ENCODE measurements at places on chromosomes 6 and 20.

GRCh38 chr6:73610444-73611275, 43.1 kb downstream of the SLC17A5 start:
- DNase-seq: peak; percentile 28

GRCh38 chr6:168408504-168409136, 32.4 kb upstream of the SMOC2 start:
- no peak for DNase-seq

DNA sequence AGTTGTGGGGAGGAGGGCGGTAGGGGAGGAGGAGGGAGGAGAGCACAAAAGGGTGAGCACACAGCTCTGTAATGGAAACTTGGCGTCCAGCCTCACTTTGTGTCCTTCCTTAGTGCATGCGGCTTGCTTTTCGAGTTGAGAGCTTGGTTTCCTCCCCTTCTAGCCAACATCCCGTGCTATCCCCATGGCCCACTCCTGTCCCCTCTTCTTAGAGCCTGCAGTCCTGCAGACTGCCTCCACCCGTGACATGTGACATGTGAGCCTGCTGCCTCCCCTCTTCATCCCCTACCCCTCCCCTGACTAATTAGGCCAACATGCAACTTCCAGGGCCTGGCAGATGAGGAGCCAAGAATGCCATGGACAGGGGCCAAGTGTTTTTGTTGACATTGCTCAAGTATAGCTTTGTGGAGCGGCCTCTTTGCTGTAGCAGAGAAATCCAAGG, 63.2 kb downstream of the SLC24A3 start:
- no peak for DNase-seq

- DNase-seq: no peak
Observed at GRCh38 chr6:108134213-108134970, 31.4 kb upstream of the NR2E1 start.

GRCh38 chr20:46552460-46553420, 2.3 kb upstream of the OCSTAMP start:
- no peak for DNase-seq

DNA sequence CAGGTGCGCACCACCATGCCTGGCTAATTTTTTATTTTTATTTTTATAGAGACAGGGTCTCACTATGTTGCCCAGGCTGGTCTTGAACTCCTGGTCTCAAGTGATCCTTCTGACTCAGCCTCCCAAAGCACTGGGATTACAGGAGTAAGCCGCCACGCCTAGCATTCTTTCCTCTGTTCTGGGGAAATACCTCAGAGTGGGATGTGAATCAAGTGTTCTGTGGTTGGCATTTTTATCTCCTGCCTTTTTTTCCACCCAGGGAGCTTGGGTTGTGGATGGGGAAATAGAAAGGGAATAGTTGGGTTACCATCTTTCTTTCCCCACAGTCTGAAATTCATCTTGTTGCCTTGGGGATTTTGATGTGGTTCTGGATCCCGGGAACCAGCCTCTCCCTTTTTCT, 24.1 kb downstream of the TFAP2C start:
- no peak for DNase-seq

DNA sequence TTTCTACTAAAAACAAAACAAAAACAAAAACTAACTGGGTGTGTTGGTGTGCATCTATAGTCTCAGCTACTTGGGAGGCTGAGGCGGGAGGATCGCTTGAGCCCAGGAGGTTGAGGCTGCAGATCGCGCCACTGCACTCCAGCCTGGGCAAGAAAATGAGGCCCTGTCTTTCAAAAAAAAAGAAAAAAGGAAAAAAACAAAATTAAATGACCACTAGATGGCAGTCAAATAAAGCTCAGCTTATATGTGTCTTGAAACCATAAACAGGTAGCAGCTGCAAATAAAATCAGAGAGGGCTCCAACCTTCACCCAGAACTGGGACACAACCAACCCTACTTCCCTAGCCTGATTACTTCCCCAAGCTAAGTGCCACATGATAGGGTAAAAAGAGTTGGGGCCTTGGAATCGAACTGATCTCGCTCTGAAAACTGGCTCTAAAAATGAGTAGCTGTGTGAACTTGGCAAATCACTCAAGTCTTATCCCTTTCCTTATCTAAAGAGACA, 67.1 kb upstream of the ADGRF4 start:
- peak; percentile 42 for DNase-seq

DNA sequence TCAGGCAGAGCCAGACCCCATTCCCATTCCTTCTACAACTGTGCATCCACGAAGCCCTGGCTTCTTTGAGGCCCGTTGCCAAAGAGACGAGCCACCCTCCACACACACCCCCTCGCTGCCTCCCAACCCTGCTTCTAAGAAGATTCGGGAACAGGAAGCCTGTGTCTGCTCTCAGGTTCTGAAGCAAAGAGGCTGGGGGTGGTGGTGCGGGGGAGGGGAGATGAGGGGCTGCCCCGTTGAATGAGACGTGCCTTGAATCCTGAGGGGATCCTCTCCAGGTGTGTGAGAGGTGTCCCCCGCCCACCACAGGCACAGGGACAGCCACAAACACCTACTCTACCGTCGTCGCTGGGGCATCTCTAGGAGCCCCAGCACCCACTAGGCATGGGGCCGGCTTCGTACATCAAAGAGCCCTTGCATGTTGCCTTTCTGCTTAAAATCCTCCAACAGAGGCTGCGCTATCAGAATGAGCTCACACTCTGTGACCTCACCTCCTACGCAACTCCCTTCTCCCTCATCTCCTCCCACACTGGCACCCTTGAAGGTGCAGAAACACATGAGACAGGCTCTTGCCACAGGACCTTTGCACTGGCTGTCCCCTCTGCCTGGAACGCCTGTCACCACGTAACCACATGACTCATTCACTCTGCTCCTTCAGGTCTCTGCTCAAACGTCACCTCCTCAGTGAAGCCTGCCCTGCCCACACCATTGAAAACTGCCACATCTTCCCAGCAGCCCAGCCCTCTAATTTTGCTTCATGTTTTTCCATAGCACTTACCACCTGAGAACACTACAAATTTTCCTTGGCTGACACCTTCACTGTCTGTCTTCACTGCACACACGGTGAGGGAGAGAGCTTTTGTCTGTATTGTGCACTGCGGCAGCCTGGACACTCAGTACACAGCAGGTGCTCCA, 58.5 kb downstream of the PREX1 start:
- peak; percentile 55 for DNase-seq

- no peak for DNase-seq
Observed at GRCh38 chr20:42401613-42402012, 783.4 kb upstream of the CHD6 start.

DNA sequence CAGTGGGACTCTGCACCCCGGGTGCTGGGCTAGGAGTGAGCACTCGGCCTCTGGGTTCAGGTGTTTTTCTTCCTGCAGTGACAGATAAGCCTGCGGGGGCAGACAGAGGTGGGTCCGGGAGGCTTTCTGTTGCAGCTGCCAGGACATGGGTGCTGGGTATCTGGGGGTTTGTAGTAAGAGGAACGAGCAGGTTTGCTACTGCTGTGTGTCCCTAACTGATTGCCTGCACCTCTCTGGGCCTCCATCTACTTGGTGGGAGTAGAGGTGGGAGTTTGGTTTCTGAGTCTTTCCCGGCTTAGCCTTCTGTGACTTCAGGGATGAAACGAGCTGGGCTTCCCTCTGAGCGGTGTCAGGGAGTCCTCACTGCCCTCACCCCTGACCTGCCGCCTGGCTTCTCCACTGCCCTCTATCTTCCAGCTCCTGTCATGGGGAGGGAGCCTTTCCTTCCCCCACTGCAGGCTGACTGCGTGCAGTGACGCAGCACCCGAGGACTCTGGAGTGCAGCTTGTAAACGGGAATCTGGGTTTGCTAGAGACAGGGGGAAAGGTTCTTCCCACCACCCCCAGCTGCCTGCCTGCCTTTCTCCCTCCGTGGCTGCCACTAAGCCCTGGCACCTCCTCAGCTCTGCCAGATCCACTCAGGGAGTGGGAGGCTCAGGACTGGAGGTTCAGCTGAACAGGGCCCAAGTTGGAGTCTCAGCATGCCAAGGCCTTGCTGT, 6.7 kb downstream of the DLGAP4 start:
- no peak for DNase-seq

DNA sequence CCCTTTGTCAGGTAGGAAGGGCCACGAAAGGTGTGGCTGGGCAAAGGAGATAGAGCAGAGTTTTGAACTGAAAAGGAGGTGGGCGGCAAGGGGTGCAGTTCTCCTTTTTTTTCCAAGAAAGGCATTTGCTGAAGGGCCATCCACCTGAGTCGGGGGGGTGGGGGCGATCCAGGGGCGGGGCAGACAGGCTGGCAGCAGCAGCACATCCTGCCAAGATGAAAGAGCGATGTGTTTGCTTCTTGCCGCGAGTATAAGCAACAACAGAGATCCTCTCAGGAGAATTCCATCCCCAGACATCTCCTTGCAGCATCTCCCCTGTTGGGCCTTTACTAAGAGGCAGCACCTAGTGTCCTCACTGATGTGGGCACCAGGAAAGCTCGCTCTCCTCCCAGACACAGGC, 516.5 kb downstream of the CD83 start:
- DNase-seq: no peak

DNA sequence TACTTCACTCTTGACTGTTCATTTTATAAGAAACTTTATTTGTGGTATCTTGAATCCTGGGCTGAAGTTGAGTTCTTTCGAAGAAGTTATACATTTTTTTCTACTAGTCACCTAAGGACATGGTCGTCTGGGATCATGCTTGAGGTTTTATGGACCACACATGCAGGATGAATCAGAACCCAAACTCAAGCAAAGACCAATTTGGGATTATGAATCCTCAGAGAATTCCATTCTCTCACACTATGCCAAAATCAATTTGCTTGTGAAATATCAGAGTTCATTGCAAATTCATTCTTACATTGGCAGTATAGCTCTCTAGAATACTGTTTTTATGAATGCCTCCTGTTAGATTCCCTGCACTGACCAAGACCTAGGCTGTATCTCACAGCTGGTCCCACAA, 114.3 kb upstream of the HDAC2 start:
- DNase-seq: no peak

DNA sequence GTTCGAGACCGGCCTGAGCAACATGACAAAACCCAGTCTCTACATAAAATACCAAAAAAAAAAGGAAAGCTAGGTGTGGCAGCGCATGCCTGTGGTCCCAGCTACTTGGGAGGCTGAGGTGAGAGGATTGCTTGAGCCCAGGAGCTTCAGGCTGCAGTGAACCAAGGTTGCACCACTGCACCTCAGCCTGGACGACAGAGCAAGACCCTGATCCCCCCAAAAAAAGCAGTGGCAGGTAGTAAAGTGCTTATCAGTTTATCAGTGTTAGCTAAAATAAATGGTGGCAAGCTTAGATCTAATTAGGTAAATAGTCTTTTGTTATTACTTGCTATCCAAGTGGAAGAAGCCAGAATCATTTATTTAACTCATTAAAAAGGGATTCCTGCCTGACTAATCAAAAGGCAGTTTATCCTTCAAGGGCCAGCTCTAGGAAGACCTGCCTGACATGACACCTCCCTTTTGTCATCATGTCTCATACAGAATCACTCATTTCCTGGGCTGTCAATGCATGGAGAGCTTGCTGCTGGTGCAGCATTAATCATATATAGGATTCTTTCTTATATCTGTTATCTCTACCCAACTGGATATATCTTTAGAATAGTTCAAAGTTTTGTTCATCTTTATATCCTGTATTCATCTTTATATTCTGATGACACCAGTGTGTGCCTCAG, 9.6 kb downstream of the DSTN start:
- DNase-seq: no peak

GRCh38 chr20:25022680-25023079, 30.1 kb upstream of the APMAP start:
- DNase-seq: no peak

- no peak for DNase-seq
Observed at GRCh38 chr6:168581236-168581635, 140.3 kb downstream of the SMOC2 start.

DNA sequence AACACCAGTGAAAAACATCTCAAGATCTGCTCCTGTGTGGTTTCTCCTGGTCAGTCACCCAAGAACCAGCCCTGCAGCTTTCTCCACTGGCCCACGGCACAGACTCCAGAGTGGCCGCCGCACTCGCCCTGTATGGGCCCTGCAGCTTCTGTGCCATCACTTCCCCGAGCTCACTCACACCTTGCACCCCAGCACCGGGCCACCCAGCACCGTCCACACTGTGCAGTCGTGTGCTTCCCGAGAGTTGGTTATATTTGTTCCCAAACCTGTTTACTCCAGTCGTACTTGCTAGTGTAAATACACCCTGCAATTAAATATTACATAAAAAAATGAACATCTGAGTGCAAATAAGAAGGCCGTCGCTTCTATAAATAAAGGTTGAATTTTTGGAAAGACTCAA, 341.7 kb downstream of the CDH26 start:
- no peak for DNase-seq

GRCh38 chr6:150547502-150548222, 52.0 kb upstream of the PLEKHG1 start:
- DNase-seq: no peak

DNA sequence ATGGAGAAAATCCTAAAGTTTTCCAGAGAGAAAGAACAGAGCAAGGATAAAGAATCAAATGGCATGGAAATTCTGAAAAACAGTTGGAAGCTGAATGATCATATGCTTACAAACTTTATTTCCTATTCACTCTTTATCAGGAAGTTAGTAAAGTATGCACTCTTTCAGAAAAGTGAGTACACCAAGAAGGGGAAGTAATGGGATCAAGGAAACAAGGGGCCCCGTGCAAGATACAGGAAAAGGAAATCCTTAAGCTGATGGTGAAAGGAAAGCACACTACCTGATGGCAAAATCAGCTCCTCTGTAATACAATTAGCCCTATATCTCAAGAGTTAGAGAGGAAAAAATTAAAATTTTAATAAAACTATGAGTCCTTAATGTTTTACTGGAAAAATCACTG, 14.0 kb downstream of the CALHM6 start:
- no peak for DNase-seq

DNA sequence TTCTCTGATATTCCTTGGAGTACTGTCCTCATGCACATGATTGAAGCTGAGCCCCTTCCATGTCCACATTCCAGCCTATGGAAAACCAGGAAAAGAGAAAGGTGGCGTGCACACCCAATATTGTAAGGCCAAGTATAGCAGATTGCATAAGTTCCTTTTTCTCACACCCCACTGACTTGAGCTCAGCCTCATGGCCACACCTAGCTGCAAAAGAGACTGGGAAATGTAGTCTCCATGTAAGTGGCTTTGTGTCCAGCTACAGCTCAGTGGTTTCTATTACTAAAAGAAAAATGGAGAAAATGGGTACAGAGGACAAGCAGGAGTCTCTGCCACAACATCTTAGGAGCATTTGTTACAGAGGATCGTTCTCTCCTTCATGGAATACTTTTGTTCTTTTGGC, 10.8 kb upstream of the UST start:
- no peak for DNase-seq

DNA sequence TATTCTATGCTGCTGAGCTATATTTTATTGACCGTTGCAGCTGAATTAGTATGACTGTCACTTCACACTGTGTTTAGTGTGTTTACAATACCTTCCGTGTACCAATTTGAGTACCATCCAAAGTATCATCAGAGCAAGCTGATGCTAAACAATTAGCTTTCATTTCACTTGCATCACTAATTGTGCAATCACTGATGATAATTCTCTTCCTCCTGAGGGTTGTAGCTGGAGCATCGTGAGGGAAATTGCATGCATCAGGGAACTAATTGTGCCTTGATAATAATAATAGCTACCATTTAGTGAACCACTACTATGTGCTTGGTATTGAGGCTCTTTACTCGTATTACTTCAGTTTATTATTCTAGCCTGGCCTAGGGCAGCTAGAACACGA, 384.8 kb upstream of the SOX4 start:
- DNase-seq: no peak

GRCh38 chr20:63457737-63458136, 14.7 kb downstream of the KCNQ2 start:
- DNase-seq: no peak

- no peak for DNase-seq
Observed at GRCh38 chr6:122459240-122459639, 12.4 kb downstream of the SERINC1 start.

GRCh38 chr6:15876406-15876805, 213.6 kb upstream of the DTNBP1 start:
- no peak for DNase-seq

Measured in K562 (cell line).